ENCODE measurements at places on chromosomes 12 and 14.
A peak's percentile ranks its signal among the peaks of the same experiment; 100 is the strongest.

DNA sequence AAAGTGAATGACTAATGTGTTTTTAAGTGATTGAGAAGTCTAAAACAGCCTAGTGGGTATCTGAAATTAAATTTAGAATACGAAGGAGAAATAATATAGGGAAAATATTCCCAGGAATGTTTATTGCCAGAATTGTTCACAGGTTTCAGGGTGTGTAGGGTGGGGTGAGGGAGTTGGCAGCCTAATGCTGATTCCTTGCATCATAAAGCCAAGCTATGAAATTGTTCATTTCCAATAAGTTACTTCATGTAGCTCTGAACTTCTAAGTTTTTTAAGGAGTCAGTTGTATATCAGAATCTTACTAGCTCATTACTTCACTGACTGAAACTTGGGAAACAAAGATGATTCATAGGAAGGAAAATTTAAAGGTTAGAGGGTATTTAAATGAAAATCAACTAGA is 56.4 kb downstream of the RAB35 start:
- DNase-seq, result no peak

- DNase-seq, result peak; percentile 22
These were observed 192.6 kb upstream of the BCL2L14 start for GRCh38 chr12:11877869-11878780.

GRCh38 chr12:2922329-2922728 is 31.6 kb downstream of the TULP3 start:
- DNase-seq, result no peak

- no peak for DNase-seq
These were observed 11.4 kb upstream of the ASCL1 start for GRCh38 chr12:102946042-102946441.

DNA sequence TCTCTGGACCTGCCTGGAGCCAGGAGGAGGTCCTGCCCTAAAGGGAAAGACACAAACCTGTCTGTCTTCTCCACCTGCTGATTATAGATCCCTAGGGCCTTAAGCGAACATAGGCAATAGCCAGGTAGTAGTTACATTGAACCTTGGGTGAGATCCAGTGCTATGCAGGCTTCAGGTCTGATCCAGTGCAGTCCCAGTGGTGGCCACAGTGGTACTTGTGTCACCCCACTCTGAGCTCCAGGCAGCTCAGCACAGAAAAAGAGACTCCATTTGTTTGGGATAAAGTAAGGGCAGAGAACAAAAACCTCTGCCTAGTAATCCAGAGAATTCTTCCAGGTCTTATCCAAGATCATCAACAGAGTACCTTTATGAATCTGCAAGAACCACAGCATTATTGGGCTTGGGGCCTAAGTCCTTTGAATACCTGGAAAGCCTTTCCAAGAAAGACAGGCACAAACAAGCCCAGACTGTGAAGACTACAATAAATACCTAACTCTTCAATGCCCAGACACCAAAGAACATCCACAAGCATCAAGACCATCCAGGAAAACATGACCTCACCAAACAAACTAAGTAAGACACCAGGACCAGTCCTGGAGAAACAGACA is 60.4 kb upstream of the KTN1 start:
- DNase-seq, result no peak

DNA sequence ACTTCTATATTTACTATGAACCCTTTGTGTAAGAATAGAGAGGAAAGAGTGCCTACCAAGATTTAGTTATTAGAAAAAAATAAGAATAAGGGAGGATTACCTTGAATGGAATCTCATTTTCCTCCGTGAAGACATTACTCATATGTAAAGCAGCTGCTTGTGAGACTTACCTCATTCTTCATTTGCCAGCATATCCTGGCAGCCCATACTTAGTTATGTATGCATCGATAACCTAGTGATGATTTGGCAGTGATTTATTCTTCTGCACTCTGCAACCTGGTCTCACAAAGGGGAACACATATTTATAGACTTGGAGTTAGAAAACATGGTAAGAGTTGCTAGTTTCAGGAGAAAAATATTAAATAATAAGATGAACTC is 56.8 kb downstream of the LRFN5 start:
- DNase-seq, result peak; percentile 58

DNA sequence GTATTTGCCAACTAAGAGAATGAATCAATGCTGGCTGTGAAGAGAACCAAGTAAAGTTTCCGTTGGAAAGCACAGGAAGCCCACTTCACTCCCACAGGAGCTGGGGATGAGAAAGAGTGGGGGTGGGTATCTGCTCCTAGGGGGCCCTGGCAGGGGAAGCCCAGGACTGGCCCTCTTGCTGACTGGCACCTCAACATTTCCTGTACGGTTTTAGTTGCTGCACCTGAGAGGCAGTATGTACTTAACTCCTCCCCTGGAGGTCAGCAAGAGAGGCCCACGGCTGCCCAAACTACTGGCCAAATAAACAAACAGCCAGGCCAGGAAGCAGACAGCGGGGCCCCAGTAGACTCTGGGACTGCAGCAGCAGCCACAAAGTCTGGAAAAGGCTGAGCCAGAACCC is 33.8 kb upstream of the VWF start:
- no peak for DNase-seq

- DNase-seq, result no peak
These were observed 391.1 kb downstream of the PAWR start for GRCh38 chr12:79299447-79300198.

DNA sequence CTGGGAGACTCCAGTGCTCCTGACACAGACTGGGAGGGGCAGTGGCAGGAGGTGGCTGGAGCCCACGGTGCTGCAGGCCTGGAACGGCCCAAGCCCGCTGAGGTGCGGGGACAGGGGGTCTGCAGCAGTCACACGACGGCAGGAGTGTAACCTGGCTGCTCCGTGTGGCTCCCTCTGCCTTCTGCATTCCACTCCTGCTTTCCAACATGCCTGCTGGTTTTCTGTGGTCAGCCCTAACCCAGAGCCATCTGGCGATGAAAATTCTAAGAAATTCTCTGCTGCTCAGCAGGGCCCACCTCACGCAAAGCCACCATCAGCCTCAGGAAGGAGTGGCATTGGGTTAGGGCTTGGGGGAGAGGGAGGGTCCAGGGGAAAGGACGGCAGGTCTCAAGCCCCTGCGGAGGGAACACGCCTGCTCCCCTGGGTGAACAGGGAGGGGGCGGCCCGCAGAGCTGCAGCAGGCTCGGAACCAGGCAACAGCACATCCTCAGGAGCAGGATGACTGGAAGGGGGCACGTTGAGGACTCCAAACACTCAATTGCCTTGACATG is 5.0 kb upstream of the FBRSL1 start:
- no peak for DNase-seq

DNA sequence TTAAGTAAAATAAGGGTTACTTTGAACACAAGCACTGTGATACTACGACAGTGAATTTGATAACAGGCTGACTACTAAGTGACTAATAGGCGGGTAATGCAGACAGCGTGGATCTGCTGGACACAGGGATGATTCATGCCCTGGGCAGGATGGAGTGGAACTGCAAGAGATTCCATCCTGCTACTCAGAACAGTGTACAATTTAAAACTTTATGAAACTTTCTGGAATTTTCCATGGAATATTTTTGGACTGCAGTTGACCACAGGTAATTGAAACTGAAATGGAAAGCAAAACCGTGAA is 46.0 kb downstream of the YEATS4 start:
- no peak for DNase-seq

- DNase-seq, result no peak
These were observed 135.7 kb downstream of the RAD51B start for GRCh38 chr14:67955261-67955660.

- DNase-seq, result no peak
These were observed 556 bp downstream of the PHETA1 start for GRCh38 chr12:111368291-111368787.

- no peak for DNase-seq
These were observed 81.0 kb downstream of the CLMN start for GRCh38 chr14:95238487-95239298.

DNA sequence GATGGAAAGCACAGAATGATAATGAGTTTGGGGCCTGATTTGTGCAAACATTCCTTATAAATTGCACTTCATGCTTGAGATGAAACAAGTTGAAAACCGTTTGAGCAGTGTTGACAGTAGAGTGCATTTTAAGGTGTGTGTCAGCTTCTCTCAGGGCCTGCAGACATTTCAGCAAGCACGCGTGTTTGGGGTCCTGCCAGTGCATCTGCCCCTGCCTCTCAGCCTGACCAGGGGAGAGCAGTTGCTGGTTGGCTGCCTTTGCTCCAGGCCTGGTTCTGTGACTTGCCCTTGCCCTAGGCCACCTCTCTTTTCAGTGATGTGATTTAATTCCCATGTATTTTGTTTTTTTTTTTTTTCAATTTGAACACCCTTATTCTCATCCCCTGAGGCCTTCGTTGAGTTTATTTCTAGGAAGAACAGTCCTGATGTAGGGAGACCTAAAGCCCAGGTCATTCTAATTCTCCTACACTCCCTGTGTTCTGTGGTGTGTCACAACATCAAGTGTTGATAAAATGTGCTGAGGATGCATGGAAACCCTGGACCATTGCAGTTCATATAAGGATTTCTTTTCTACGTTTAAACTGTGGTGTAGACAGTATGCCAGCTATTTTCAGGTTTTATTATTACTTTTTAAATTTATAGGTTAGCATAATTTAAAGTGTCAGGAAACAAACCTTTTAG is 40.1 kb upstream of the AMN start:
- DNase-seq, result no peak

GRCh38 chr12:132095520-132096409 is 48.4 kb downstream of the DDX51 start:
- no peak for DNase-seq

DNA sequence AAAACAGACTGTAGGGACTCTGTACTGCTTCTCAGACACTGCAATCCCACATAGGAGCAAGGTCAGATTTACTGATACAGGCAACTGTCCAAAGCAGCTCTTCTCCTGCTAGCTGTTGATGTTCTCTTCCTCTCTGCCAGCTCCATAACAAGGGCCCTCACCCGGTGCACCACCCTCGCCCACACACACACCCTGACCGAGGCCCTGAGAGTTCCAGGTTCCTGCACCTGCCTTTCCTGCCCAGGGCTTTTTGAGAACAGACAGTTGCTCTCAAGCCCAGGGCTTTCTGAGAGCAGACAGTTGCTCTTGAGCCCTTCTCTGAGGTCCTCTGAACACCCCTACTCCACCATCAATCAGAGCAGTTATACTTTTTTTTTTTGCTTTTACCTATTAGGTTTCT is 233.8 kb upstream of the GARIN6 start:
- no peak for DNase-seq

GRCh38 chr14:38405851-38406635 is 150.2 kb upstream of the CLEC14A start:
- DNase-seq, result peak; percentile 32

DNA sequence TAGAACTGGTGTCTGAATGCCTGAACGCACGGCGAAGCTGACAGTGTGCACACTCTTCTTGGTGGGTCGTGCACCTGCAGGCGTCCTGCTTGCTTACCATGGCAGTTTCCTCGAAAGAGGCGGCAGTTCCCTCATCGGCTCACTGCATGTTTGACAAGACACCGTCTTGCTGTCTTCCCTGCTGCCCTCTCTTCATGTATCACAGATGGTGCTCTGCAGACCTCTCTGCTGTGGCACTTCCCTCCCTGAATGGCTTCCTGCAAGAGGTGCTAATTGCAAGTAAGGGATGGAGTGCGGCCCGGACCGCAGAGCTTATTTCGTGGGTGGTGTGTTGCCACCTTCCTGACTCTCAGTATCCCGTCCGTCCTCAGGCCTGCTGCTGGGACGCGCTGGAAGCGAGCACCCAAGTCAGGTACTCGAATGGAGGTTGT is 156.7 kb upstream of the RTL1 start:
- no peak for DNase-seq

DNA sequence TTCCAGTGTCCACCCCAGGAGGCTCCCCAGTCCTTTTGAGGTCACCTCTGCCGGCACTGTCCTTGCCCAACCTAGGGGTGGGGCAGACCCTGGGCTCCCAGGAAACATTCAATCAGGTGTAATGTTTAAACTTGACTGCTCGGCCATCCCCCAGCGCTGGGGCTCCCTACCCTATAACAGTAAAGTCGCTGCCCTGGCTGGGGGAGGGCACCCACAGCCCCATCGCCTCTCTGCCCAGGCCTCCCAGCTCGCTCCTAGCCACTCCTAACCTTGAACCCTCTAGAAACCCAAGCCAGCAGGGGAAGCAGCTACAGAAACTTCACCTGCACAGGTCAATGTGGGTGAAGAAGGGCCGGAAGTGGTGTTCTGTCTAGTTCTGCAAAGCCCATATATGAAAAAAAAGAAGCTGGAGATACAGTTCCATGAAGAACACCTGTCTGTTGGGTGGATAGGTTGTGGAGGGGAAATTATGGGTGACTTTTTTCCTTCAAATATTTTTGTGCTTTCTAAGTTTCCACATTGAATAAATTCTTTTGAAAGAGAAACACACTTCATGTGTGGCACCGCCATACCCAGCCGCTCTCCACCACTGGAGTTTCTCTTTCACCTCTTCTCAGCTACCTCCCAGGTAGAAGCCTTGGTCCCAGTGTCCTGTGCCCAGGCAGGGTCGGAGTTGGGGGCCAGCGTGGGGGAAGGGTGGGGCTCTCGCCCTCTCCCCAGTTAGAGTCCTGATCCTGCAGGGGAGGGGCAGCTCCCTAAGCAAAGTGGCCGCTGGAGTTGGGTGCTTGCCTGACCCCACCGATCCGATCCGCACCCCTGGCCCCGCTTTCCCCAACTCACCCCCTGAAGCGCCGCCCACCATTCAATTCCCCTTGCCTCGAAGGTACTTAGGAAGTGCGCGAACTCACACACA is 1.1 kb downstream of the CLMN start:
- no peak for DNase-seq

- no peak for DNase-seq
These were observed 7.2 kb upstream of the P2RX4 start for GRCh38 chr12:121202407-121203355.

- peak; percentile 75 for DNase-seq
These were observed 3.2 kb upstream of the ZNF839 start for GRCh38 chr14:102316338-102316742.

- DNase-seq, result peak; percentile 25
These were observed 65.4 kb downstream of the C14orf132 start for GRCh38 chr14:96104469-96105057.

GRCh38 chr12:49521389-49521788 is 17.4 kb upstream of the KCNH3 start:
- no peak for DNase-seq

DNA sequence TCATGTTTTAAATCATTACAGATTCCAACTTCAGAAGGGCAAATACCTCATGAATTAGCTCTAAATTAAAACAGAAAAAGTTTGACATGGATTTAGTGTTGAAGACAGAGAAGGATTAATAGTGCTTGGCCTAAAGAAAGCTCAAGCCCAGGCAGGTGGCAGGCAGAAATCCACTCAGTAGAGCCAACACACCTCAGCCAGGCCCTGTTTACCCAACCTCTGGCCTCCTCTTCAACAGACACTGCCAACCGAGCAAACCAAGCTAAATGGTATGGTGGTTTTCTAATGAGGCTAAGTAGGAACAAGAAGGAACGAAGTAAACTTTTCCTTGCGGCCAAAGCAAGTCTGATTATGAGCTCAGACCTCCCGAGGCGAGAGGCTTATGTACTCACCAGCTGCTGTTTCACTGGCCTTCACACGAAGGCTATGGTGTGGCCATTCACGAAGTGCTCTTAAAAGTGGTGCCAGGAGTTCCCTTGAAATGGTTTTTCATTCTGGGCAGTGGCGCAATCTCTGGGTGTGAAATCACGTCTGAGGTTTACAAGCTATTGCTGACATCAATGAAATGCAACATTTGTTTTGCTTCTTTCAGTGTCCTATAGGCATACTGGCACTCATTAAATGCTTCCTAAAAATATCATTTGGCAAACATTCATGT is 124.1 kb upstream of the LGR5 start:
- no peak for DNase-seq

Data from NCI-H2171 (cell line).